ENCODE measurements at places on chromosomes 7 and 10.

- DNase-seq, result no peak
Observed at GRCh38 chr7:90212149-90212495, 582 bp downstream of the STEAP2 start.

- no peak for DNase-seq
Observed at GRCh38 chr7:52498366-52498765, 537.1 kb upstream of the POM121L12 start.

DNA sequence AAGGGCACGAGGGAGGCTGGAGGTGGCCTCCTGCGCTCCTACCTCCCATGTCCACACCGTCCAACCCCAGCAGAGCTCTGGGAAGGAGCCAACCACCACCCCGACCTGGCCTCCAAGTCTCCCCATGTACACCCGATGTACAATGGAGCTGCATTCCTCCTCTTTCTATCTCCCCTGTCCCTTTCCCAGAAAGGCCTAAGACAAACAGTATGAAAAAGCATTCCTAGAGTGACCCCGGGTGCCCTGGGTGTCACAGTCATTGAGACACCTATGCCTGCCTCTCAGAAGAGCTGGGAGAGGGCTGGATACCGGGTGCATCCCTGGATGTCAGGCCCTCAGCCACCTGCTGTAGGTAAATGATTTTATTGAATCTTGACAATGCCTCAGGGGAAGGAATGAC is 248.1 kb downstream of the EMX2 start:
- no peak for DNase-seq

- DNase-seq, result no peak
Observed at GRCh38 chr7:48734695-48735406, 189.5 kb upstream of the CDC14C start.

GRCh38 chr10:598415-599170 is 90.9 kb downstream of the DIP2C start:
- DNase-seq, result no peak

GRCh38 chr7:113768387-113768786 is 150.4 kb downstream of the PPP1R3A start:
- DNase-seq, result no peak

DNA sequence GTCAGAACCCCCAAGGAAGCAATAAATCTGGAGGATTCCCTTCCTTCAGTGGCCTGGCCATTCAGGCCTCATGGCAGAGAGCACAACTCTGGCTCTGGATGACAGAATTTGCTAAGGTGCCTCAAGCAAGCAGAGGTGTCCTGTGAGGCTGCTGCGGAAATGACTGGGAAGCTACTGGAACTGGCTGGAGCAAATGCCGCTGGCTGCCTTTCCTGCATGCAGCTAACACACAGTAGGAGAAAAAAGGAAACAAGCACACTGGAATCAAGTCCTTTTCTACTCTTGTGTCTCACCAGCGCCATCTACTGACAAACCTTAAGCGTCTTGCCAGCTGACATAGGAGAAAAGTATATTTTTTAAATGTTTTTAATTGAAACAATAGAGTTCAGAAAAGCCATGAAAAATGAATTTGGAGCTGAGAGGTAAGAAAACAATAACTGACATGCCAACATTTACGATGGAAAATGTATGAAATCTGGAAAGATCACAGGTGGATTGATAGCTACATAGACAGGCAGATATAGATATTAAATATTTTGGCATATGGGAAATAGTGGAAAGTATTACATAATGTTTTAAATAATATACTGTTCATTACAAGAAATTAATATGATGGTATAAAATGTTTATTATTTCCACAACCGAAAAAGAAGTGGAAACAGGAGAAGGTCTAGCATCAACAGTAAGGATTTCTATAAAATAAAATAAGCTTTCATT is 951.6 kb downstream of the ANKRD7 start:
- peak; percentile 2 for DNase-seq

GRCh38 chr7:7959979-7960670 is 8.5 kb upstream of the GLCCI1 start:
- DNase-seq, result peak; percentile 33

- DNase-seq, result no peak
Observed at GRCh38 chr7:75884476-75884875, 5.6 kb downstream of the RHBDD2 start.

DNA sequence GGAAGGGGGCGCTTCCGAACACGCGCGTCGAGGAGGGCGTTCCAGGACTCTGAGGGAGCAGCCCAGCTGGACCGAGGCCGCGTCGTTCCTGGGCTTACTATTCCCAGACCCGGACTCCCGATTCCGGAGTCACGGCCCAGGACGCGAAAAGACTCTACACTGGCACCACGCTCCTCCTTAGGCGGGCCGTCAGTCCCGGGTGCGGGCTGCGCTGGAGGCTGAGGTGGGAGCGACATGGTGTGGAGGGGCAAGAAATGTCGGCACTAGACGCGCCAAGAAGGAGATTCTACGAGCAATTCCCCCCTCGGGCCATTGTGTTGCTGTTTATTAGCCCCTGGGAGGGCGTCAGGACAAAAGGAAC is 584 bp upstream of the RUNDC3B start:
- DNase-seq, result no peak

- no peak for DNase-seq
Observed at GRCh38 chr7:26156451-26157420, 4.7 kb downstream of the NFE2L3 start.

- no peak for DNase-seq
Observed at GRCh38 chr10:4067531-4067930, 282.5 kb upstream of the KLF6 start.

DNA sequence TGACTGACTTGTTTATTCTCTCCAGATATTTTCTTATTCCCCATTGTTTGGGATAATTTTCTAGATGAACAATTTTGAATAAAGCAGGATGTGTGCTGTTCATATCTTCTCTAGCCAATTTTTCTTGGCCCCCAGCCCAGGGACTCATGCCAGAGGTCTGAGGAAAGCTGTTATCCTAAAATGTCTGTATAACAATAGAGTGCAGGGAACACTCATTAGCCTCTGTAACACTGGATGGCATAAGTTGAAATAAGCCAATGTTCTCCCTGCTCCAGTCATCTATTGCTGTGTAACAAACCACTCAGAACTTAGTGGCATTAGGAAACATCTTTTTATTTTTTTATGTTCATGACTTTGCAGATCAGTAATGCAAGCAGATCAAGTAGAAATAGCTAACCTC is 121.7 kb upstream of the TRIM24 start:
- no peak for DNase-seq

DNA sequence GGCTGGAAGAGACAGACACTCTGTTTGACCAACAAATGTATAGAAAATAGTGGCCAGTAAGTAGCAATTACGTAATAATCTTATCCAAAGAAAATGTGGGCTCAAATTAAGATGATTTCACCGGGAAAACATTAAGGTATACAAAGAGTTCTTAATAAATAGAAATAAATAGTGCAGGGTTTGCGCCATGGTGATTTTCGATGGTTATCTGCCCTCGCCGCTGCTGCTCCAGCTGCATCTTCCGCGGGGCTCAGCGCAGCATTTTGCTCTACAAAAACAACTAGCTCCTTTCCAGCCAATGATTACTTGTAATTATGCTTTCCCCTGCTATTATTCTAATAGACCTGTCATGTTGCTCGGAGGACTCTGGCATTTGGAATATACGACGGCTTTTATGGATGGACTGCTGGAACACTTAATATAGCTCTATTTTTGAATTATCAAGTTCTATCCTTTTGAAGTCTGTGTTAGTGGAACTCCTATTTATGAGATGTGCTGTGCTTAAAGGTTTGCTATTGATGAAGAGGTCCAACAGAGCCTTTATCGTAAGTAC is 103.8 kb downstream of the BUB3 start:
- no peak for DNase-seq

- DNase-seq, result no peak
Observed at GRCh38 chr10:97851341-97852001, 1.8 kb downstream of the GOLGA7B start.

DNA sequence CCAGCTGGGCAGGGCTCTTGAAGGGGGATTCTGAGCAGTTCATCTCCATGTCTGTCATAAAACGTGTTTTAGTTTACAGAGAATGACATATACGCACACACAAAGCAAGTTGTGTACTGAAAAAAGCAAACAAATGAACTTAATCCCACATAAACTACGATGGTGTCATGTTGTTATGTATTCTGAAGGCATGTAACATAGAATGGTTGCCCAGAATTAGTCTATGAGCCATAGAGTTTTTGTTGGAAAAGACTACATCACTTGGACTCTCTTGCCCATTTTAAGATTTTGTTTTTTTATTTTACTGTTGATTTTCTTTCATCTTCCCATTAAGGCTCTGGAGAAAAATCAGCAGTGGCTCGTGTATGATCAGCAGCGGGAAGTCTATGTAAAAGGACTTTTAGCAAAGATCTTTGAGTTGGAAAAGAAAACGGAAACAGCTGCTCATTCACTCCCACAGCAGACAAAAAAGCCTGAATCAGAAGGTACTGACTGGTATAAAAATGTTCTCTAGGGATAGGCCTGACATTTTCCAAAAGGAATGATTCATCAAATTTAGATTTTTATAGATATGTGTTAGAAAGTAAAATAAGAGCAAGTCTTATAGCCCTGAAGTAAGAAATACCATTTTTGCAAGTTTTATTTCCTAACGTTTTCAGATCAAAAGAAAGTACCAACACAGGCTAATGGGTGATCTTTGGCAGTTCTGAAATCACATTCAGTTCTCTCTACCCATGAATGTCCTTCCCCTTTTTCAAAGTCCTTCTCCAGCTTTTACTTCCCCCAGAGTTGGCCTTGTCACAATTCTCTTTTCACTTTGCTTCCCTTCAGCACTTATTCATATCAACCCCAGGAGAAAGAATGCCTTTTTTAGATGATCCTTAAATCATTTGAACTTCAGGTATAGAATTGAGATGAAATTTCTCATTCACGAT is 18.9 kb downstream of the CEP55 start:
- DNase-seq, result no peak

DNA sequence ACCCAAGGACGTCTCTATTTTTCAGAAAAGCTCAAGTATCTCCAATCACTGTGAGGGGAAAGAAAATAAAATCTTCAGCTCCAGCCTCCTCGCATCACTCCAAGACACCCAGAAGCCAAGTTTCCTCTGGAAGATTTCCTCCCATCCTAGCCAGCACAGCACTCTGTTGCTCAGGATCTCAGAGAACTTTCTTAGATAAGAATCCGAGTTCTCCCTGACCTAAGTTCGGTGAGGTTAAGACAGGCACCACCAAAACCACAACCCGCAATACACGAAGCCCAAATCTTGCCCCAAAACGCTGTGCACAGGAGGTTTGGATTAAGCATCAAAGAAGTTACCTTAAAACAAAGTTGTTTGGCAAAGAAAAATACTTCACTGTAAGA is 4.2 kb downstream of the FAM53B start:
- no peak for DNase-seq

GRCh38 chr7:99257675-99258074 is 15.0 kb upstream of the MYH16 start:
- DNase-seq, result no peak

GRCh38 chr10:98832738-98833137 is 386.0 kb upstream of the HPS1 start:
- DNase-seq, result no peak

GRCh38 chr10:29987471-29987870 is 71.9 kb downstream of the JCAD start:
- no peak for DNase-seq

DNA sequence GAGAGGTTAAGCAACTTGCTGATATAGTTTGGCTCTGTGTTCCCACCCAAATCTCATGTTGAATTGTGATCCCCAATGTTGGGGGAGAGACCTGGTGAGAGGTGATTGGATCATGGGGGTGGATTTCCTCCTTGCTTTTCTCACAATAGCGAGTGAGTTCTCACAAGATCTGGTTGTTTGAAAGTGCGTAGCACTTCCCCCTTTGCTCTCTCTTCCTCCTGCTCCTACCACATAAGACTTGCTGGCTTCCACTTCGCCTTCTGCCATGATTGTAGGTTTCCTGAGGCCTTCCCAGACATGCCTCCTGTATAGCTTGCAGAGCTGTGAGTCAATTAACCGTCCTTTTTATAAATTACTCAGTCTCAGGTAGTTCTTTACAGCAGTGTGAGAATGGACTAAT is 13.5 kb upstream of the ZNRF2 start:
- no peak for DNase-seq

- no peak for DNase-seq
Observed at GRCh38 chr10:3702569-3702968, 82.4 kb downstream of the KLF6 start.

DNA sequence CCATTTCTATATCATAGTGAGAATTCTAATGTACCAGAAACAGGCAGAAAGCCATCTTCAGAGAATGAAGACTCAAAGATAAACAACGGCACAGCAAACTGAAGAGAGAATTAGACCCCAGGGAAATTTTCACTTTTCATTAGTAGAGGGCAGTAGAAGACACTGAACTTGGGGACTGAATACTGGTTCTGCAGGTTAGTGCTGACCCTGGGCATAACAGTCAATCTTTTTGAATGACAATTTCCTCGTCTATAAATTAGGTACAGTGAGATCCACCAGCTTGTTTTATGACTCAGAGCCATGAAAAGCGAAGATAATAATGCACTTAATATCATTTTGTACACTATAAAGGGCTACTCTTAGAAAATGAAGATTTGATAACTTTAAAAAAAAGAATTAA is 13.7 kb downstream of the FKBP14 start:
- no peak for DNase-seq

DNA sequence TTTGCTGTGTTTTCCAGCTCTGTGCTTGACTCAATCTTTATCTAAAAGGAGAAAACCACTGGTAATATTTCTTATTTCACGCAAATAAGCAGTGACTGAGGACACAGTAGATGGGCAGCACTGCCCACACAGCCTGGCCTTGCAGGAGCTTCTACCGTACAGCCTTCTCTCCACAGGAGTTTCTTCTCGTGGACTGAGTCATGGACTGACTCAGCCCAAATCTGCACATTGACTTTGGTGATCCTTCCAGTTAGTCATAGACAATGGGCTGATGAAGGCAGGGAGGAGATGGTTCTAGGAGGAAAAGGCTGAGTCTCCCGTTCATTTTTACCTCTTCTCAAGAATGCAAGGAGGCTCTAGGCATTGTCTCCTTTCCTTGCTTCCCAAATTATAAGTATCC is 200.7 kb downstream of the RAPGEF5 start:
- no peak for DNase-seq

DNA sequence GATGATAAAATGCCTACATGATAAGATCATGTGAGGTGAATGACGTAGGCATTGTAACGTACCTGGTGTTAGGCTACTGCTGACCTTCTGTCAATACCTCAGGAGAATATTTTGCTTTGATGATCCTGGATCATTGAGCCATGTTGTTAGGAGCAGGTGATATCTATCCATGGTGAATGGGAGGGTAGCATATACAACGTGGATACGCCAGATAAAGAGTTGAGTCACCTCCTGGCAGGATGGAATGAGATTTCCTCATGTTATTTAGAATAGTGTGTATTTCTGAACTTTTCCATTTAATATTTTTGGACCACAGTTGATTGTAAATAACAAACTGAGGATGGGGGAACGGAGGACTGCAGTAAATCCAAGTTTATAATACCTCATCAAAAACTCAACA is 11.8 kb upstream of the CLDN12 start:
- DNase-seq, result no peak

GRCh38 chr10:86878983-86879713 is 78.3 kb downstream of the MMRN2 start:
- DNase-seq, result no peak

- no peak for DNase-seq
Observed at GRCh38 chr7:27923642-27923980, 183.6 kb downstream of the TAX1BP1 start.
